SIG-M5 (cell line): ENCODE measurements at places on chromosomes 6 and 20.

DNA sequence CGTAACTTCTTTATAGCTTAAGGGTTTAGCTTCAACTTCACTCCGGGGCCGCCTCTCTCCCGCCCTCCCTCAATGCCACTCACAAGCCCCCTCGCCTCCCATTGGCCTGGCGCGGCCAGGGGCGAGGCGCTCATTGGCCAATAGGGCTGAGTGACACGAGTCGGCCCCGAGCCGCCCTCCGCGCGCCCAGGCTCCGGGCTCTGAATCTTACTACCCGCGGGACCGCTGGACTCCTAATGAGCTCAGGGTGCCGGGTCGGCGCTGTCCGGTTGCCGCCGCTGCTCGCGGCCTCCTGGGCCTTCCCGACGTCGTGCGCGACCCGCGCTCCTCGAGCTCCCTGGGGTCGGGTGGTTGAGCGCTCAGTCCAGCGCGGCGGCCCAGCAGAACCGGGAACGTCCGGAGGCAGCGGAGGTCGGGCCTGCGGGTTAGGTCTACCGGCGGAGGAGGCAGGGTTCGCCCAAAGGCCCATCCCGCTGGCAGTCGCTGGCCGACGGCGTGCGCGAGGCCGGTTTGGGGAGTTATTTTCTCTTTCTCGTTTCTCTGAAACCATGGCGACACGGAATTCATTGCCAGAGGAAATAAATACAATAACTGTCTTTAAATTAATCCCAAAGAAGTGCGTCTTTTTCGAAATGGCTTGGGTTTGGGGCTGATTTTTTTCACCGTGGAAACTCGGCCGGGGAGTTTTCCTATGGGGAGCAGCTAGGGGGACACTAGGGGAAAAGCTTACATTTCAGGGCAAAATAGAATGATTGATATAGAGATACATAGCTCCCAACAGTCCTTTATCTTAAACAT lies at the start of gene SIM1:
TSS of gene SIM1 (minus strand) at position 19 of the 798 bp plus-strand sequence. CDS start 1,453 bp downstream, outside the sequence.
- no peak for DNase-seq

- DNase-seq, result no peak
Observed at GRCh38 chr20:17854307-17854903, 114.2 kb downstream of the SNX5 start.

DNA sequence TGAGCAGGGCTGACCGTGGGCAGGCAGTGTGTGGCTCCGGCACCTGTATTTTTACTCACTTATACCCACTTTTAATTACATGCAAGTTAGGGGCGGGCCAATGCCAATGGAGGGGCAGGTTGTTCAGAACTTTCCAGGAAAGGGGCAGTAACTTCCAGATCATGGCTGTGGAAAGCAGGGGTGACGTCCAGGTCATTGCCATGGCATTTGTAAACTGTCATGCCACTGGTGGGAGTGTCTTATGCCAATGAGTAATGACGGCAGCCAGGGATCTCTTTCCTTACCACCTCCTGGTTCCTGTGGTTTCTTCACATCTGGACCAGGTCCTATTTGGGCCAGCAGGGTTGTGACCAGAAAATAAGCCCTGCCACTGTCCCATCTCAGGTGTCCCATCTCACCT lies 258.7 kb downstream of the THBS2 start:
- DNase-seq, result no peak

- no peak for DNase-seq
Observed at GRCh38 chr20:63119963-63120807, 95.7 kb downstream of the YTHDF1 start.

- DNase-seq, result no peak
Observed at GRCh38 chr6:42013134-42013516, 37.2 kb upstream of the TAF8 start.

- no peak for DNase-seq
Observed at GRCh38 chr6:7235712-7236305, 77.2 kb downstream of the SSR1 start.

DNA sequence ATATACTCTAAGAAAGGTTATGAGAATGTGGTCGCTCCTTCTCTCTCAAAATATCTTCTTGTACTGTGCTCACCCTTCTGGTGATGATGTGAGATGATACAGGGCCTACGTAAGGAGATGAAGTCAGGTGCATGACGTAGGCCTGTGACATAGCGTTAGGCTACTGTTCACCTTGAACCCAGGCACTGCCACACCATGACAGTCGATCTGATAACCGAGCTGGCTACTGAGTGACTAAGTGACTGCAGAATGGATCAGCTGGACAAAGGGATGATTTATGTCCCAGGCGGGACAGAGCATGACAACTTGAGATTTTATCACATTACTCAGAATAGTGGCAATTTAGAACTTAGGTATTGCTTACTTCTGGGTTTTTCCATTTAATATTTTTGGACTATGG lies 11.2 kb downstream of the SLC24A3 start:
- no peak for DNase-seq
